ENCODE measurements at places on chromosomes 13 and 19.
A peak's percentile ranks its signal among the peaks of the same experiment; 100 is the strongest.

DNA sequence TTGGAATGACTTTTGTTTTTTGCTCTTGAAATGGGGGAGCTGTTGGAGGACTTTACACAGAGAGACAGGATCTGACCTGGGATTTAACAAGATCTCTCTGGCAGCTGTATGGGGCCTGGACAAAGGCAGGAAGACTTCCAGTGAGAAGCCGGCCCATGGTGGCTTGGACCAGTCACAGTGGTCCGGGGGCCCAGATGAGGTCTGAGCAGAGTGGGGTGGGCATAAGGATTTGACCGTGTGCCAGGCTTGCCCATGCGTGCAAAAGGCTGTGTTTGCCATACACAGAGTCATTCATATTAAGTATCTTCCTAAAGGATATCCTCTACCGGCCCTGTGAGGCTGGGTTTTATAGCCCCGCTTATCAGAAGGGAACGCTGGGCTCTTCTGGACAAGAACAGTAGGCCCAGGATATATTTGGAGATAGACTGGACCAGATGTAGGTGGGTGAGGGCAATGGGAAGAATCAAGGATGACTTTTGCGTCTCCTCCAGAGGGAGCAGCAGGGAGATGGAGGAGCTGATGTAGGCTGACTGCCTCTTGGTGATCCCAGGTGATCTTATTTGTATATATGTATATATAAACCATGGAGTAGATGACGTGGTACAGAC is 4.1 kb downstream of the SPACA6 start:
- no peak for DNase-seq

- peak; percentile 86 for DNase-seq
These were observed 131.8 kb downstream of the IRS2 start for GRCh38 chr13:109654341-109655205.

GRCh38 chr19:19026299-19026971 is 6.9 kb downstream of the SUGP2 start:
- DNase-seq, result no peak

GRCh38 chr13:42561752-42562467 is 12.0 kb upstream of the TNFSF11 start:
- DNase-seq, result no peak

- DNase-seq, result no peak
These were observed 20.9 kb downstream of the NOSIP start for GRCh38 chr19:49559443-49559842.

DNA sequence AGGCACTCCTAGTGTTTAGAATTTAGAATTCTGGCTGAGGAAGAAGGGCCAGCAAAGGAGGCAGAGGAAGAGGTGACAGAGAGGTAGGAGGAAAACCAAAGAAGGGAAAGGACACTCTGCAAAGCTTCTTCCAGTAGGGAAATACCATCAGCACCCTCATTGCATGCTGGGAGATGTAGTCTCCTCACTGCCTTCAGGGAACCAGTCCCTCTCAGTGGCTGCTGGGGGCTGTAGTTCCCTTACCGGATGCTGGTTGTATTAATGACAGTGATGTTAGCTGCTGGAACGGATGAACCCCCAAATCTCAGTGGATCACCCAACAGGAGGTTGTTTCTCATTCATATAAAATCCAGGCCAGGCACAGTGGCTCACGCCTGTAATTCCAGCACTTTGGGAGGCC is 10.1 kb downstream of the GRIN2D start:
- DNase-seq, result peak; percentile 73

GRCh38 chr19:55581145-55581822 is 636 bp upstream of the ZNF579 start:
- no peak for DNase-seq
